Stimulated activated CD4-positive, alpha-beta T cell treated with anti-CD3 and anti-CD28 coated beads, Interleukin-4, amount 100 ng/mL, for 48 hours (primary cell): ENCODE measurements at places on chromosomes 16 and 17.

GRCh38 chr16:65807858-65808257 lies 558.6 kb upstream of the CDH5 start:
- no peak for DNase-seq

DNA sequence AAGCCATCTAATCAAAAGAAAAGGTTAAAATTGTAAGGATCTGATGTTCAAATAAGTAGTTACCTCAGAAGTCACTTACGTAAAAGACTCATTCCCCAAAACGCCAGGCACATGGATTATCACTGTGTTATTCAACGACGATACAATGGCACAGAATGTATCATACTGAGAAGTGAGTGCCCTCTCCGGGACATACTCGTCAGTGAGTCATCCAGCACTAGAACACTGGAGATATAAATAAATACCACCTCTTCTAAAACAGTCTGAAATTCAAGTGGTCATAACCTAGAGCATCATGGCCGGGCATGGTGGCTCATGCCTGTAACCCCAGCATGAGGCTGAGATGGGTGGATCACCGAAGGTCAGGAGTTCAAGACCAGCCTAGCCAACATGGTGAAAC lies 24.9 kb downstream of the USP31 start:
- no peak for DNase-seq

DNA sequence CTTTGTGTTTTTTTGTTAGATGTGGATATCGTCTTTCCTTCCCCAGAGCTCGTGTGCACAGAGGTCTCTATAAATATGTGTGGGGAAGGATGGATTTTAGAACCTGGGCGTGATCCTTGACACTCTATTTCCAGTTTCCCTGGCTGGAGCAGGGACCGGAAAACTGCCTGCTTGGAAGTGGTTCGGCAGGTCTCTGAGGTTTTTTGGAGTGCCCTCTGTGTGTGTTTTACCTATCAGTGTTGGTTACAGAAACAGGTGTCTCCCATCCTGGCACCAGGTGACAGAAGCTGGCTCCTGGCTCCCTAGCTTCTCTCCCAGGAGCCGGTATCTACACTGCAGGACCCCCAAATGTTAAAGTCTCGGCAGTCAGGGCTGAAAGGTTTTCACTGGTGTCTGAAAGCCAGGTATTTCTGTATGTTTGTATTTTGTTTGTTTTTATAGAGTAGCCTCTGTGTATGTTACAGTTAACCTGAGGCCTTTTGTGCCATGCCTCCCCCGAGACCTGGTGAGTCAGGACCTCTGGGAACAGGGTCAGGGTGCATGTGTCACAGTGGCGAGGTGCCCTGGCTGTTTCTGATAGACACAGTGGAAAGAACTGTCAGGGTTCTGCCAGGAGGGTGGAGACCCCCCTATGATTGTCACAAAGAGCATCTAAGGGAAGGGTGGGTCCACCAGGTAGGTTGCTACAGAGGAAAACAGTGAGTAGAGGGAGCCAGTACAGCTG lies 31.3 kb downstream of the ZC3H18 start:
- DNase-seq, result no peak

- DNase-seq, result no peak
Observed at GRCh38 chr16:17532338-17532995, 61.7 kb upstream of the XYLT1 start.

DNA sequence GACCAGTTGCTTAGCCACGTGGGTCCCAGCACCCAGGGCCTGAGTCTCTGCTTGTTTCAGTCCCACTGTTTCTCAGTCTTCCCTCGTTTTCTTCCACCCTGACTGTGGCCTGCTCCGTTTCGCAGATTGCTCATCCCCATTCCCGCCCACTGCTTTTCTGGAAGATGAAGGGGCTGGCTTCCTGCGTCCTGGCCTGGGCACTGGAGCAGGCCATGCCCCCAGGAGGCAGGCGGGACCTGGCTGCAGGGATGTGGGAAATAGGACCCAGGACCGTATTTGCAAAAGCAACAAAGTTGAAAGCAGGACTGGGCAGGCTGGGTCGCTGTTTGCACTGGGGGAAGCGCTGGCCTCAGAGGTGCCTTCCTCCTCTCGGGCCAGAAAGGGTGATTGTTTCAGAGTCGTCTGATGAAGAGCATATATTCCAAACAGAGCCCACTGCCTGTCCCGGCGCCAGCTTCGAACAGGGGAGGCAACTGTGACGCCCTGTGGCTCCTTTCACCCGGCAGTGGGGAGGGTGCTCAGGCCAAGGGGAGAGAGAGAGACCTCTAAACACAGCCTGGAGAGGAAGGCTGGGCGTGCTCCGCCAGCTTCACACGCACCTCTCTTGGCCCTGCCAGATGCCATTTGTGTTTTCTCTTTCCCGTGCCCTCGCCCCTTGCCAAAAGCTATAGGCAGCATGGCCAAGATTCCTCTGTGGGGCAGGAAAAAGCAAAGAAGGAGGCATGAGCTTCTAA lies 108.6 kb downstream of the CMIP start:
- no peak for DNase-seq

DNA sequence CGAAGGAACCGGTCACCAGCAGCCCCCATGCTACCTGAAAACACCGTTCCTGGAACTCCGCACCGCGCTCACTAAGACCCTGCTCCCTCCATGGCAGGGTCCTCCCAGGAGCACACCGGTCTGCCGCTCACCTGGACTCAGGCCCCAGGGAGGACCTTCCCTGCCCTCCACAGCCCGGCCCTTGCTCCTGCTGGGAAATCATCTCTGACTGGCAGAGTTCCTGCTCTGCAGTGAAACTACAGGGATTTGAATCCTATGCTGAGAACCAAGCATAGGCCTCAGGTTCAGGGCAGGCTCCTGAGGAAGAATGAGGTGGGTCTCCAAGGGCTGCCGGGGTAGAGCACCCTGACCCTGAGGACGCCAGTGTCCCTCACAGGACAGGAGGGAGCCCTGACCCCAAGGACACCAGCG lies 88.5 kb downstream of the KCNJ12 start:
- no peak for DNase-seq

DNA sequence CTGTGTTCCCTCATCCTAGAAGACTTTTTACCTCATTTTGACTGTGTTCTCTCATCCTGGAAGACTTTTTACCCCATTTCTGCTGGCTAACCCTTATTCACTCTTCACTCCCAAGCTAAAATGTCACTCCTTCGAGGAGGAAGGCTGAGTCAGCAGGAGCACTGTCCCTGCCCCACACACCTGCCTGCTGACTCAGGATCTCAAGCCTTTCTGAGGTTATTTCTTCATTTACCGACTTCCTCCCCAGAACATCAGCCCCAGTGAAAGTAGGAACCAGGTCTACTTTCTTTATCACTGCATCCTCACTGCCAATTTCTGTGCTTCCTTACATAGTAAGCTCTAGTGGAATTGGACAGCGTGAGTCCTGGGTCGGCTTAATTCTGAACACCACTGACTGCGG lies 220.6 kb downstream of the HS3ST4 start:
- DNase-seq, result no peak

DNA sequence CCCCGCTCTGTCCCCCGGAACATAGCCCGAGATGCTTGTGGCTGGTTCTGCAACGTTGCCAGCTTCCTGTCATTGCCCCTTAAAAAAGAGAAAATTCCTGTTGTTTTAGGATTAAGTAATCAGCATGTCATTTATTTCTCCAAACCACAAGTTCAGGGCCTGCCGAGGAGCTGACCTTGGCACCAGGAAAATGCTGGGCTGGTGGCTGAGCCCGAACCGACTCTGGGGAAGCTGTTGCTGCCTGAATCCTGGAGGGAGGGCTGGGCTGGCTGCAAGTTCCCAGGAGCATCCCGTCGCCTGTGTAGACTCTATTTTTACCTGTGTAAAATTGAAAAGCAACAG lies 130.9 kb upstream of the FOXF1 start:
- DNase-seq, result no peak

- no peak for DNase-seq
Observed at GRCh38 chr16:30888856-30889499, 4.9 kb downstream of the BCL7C start.

- DNase-seq, result no peak
Observed at GRCh38 chr17:21378553-21378952, 2.4 kb downstream of the KCNJ12 start.

GRCh38 chr16:7140899-7141298 lies 191.7 kb upstream of the RBFOX1 start:
- DNase-seq, result no peak

- DNase-seq, result no peak
Observed at GRCh38 chr17:1995321-1995892, 29.7 kb downstream of the RTN4RL1 start.

DNA sequence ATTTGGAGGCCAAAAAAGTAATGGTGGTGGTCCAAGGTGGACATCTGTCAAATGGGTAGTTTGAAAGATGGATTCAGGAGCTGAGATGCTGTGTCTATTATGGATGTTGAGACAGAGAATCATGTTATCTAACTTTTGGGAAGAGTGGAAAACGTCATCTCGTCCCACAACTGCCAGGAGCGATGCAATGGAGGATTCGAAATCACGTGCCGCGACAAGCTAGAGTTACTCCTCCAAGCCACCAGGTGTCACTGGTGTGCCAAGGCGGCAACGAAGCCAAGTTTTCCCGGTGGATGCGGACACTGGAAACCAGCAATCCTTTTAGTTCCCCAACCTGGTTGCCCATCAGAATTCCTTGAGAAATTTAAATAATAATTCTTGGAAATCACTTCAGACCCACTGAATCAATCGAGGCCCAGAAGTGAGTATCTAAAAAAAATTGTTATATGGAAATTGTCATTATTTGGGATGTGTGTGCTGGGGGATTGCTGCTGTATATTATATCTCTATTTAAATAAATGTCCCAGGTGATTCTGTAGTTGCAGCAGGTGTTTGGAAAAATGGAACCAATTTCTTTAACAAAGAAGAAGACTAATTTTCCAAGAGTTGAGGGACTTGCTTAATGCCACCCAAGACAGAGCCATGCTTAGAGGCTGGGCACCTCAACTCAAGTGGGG lies 206.1 kb downstream of the HAPSTR1 start:
- no peak for DNase-seq

DNA sequence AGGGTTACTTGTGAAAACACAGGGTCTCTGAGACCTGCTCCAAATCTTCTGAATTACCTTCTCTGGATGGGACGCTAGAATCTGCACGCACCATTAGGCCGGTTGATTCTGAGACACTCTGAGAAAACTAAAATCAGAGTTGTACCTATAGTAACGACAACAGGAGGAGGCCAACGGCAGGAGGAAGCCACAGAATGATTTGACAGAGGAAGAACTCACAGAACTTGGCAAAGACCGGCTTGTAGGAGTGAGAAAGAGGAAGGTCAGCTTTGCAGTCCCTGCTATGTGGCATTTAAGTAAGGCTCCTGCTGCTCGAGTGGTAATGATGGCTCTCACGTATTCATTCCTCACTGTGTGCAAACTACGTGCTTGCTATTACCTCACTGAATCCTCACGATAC lies 483.0 kb downstream of the TMEM114 start:
- DNase-seq, result no peak

- peak; percentile 45 for DNase-seq
Observed at GRCh38 chr16:85253084-85253941, 141.0 kb upstream of the CIBAR2 start.
